Body of pancreas (tissue), 4 donors: ENCODE measurements at places on chromosomes 4 and X. TPM values are rescaled to one million over a fixed set of nuclear protein-coding genes. Genes with fewer than 3 reads are reported as not detected.

- no peaks in the 10 kb centered on the region for H3K36me3 ChIP-seq
- no peak overlapping the region for H3K4me3 ChIP-seq
- DNase-seq: no peak
- no peaks in the 10 kb centered on the region for H3K27me3 ChIP-seq
- no peaks in the 10 kb centered on the region for H3K4me1 ChIP-seq
Measured at GRCh38 chrX:48823053-48823452, 3.3 kb upstream of the ERAS start.

DNA sequence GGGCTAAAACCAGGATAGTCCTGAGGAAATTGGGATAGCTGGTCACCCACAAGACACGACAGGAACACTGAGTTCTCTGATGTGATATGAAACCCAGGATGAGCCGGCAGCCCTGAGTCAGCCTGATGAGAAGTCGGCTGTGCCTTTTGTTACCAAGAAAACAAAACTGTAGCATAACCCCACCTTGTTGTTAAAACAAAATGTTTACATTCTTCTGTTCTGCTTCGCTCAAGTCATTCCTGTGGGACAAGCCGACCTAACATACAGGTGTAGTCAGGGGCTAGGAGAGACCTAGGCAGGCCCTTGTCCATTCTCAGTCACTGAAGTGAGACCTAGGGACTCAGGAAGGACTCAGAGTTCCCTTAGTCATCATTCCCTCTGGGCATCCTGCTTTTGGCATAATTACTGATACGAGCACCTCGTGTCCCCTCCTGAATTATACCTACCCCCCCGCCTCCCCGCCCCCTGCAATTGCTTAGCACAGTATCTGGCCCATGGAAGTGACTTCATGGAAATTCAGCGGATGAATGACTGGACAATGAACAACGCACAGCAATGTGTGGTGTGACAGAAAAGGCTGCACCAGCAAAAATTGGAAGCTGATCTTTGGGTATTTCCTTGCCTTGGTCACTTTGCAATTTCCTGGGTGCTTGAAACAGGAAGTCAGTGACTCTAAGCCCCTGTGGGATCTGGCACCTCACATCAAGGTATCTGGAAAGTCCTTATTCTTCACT is 31.9 kb upstream of the TLR2 start:
- no peak overlapping the region for H3K4me3 ChIP-seq
- H3K36me3 ChIP-seq: no peaks in the 10 kb centered on the region
- no peaks in the 10 kb centered on the region for H3K27me3 ChIP-seq
- no peak overlapping the region for H3K27ac ChIP-seq
- no peaks in the 10 kb centered on the region for H3K4me1 ChIP-seq

GRCh38 chr4:148170408-148171365 is 271.5 kb downstream of the NR3C2 start:
- no peak for DNase-seq
- peaks cover 10% of the 10 kb centered on the region for H3K4me1 ChIP-seq
- no peak overlapping the region for H3K4me3 ChIP-seq
- H3K27me3 ChIP-seq: no peaks in the 10 kb centered on the region

The ASB9 gene
- 1.6 TPM for total RNA-seq

GRCh38 chrX:136209016-136209738 is 42.0 kb downstream of the MAP7D3 start:
- no peaks in the 10 kb centered on the region for H3K27me3 ChIP-seq
- no peak overlapping the region for H3K27ac ChIP-seq
- H3K36me3 ChIP-seq: no peaks in the 10 kb centered on the region
- no peak overlapping the region for H3K4me3 ChIP-seq
- peak; percentile 54 for DNase-seq

GRCh38 chr4:141637565-141637964 is 1.2 kb downstream of the IL15 start:
- H3K27me3 ChIP-seq: no peaks in the 10 kb centered on the region
- no peak for DNase-seq
- H3K4me1 ChIP-seq: no peaks in the 10 kb centered on the region
- no peak overlapping the region for H3K4me3 ChIP-seq
- H3K36me3 ChIP-seq: no peaks in the 10 kb centered on the region

DNA sequence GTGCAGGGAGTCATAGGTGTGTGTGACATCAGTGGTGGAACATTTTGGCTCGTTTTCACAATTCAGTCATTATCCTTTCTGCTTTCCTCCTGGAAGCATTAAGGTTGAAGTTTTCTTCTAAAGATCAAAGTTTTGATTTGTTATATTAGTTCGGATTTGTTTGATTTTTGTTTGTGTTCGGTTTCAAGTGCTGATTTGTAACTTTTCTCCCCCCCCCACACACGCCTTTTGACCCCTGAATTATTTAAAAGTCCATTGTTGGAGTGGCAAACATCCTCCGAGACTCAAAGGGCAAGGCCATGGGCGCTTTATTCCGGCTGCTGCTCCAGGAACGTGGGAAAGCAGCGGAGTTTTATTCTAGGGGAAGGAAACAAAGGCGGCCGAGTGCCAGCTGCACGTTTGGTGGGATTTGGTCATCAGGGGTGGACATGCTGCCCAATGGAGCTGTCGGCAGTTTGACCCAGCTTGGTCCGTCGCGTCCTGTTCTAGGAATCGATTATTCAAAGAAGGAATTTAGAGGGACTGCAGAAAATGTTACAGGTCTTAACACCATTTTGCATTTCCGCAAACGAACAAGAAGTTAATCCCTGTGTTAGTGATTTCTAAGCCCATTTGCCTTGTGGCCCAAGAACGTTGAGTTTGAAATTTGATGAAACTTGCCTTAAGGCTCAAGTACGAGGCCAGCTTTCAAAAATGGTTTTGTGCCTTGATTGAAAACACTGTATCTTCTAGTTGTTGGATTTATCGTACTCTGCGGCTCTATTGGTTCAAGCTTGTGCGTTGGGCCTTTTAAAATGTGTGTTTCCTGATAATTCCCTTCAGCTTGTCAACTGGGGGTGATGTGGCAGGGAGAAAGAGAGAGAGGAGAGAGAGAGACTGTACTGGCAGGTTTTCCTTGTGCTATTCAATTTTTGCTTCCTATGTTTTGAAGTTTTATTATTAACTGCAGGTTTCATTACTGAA is 565 bp upstream of the ZNF41 start:
- no peaks in the 10 kb centered on the region for H3K36me3 ChIP-seq
- H3K4me3 ChIP-seq: peak overlapping the region; percentile 54
- DNase-seq: peak; percentile 14
- peak overlapping the region; percentile 86 for H3K27ac ChIP-seq
- no peaks in the 10 kb centered on the region for H3K27me3 ChIP-seq

DNA sequence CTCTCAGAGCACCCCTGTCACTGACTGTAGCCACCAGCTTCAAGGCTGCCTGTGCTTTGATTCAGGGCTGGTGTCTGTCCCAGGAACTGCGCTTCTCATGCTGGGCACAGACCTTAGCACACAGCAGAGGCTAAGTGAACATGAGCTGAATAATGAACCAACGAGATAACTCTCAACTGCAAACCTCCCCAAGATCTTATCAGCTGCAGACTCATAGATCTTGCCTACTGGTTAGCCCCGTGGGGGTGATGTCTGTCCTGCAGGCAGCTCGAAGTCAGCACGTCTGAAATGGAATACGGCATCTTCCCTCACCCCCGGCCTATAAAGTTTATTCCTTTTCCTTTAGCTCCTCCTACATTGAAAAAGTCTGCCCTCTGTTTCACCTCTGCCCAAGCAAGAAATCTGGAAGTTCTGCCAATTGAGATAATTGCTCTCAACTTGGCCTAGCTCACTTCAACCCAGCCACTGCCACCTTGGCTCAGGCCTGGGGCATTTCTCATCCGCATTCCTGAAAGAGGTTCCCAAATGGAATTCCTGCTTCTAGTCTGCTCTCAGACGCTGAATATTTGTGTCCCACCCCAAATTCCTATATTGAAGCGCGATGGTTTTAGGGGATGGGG is 73.7 kb downstream of the GATB start:
- H3K4me3 ChIP-seq: no peak overlapping the region
- no peak for DNase-seq
- H3K4me1 ChIP-seq: no peaks in the 10 kb centered on the region

DNA sequence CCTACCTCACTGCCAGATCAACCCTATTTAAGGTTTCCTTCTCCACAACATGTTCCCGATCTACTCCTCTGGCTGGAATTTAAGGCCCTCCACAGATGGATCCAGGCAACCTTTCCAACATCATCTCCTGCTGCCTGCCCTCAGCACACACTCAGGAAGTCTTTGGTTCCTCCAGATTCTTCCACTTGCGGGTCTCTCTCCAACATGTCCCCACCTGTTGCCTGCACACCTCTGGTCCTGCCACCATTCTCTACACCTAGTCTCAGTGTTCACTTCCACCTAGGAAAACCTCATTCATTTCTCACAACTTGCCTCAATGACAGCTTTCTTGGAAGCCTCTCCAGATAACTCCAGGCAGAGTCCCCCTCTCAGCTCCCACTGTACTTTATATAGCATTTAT is 80.1 kb downstream of the RTL5 start:
- no peak overlapping the region for H3K4me3 ChIP-seq
- no peak for DNase-seq
- no peaks in the 10 kb centered on the region for H3K4me1 ChIP-seq
- no peak overlapping the region for H3K27ac ChIP-seq

The CXCL3 gene
- not detected for total RNA-seq

- no peaks in the 10 kb centered on the region for H3K36me3 ChIP-seq
- peak overlapping the region; percentile 86 for H3K27ac ChIP-seq
- DNase-seq: peak; percentile 67
- no peak overlapping the region for H3K4me3 ChIP-seq
Measured at GRCh38 chr4:26826721-26827120, 33.9 kb upstream of the STIM2 start.

The KLHL15 gene
- total RNA-seq: 4.7 TPM

DNA sequence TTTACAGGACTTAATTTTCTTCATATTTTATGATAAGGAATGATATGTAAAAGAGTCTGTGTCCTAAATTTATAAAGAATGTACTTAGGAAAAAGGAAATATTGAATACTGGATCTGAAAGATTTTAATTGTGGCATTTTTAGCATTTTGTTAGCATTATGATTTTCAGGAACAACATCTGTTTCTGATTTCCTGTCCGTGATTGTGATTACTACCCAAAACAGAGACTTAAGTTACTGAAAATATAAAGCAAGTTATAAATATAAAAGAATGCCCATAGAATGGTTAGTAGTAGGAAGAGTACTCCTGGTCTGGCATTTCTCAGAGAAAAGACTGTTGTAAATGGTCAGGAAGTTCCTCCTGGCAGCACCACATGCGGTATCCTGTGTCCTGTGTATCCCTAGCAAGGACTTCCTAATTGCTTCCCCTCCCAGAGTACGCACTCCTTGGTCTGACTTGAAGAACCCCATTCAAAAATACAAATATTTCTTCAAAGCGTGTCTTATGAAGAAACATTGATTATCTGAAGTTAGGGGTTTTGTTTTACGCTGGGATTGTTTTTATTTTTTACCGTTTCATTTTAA is 88.9 kb downstream of the RS1 start:
- H3K36me3 ChIP-seq: no peaks in the 10 kb centered on the region
- no peak overlapping the region for H3K4me3 ChIP-seq
- H3K27me3 ChIP-seq: no peaks in the 10 kb centered on the region
- DNase-seq: no peak
- H3K27ac ChIP-seq: no peak overlapping the region

- no peak overlapping the region for H3K27ac ChIP-seq
- no peak for DNase-seq
- H3K4me1 ChIP-seq: peaks cover 12% of the 10 kb centered on the region
- H3K27me3 ChIP-seq: no peaks in the 10 kb centered on the region
Measured at GRCh38 chrX:40582811-40583210, 2.0 kb downstream of the ATP6AP2 start.
